ENCODE measurements at places on chromosomes 11 and 22.

GRCh38 chr22:30193031-30193775, 53.4 kb downstream of the LIF start:
- DNase-seq, result no peak

- no peak for DNase-seq
Observed at GRCh38 chr11:67273260-67273990, 7.2 kb downstream of the GRK2 start.

- no peak for DNase-seq
Observed at GRCh38 chr11:96538104-96538503, 148.3 kb downstream of the JRKL start.

GRCh38 chr22:18088825-18089568, 11.2 kb downstream of the PEX26 start:
- DNase-seq, result no peak

- no peak for DNase-seq
Observed at GRCh38 chr11:36237391-36237790, 51.8 kb downstream of the COMMD9 start.

DNA sequence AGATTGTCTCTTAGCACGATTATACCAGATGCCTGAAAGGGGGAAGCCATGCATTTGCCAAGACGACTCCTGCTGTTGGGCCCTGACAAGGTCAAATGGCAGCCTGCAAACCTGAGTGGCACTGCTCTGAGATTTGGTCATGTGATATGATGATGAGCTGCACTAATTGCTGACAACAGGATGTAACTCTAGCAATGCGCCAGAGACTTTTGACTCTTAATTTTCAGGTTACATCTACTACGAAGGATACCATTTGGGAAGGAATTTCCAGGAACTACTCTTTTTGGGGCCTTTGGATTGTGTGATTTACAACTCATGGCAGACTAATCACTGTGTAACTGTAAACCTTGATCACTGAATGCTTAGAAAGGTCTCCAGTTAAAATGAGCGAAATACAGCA, 13.1 kb downstream of the TREH start:
- peak; percentile 61 for DNase-seq

GRCh38 chr11:8768625-8769333, 86.2 kb downstream of the RPL27A start:
- DNase-seq, result no peak

DNA sequence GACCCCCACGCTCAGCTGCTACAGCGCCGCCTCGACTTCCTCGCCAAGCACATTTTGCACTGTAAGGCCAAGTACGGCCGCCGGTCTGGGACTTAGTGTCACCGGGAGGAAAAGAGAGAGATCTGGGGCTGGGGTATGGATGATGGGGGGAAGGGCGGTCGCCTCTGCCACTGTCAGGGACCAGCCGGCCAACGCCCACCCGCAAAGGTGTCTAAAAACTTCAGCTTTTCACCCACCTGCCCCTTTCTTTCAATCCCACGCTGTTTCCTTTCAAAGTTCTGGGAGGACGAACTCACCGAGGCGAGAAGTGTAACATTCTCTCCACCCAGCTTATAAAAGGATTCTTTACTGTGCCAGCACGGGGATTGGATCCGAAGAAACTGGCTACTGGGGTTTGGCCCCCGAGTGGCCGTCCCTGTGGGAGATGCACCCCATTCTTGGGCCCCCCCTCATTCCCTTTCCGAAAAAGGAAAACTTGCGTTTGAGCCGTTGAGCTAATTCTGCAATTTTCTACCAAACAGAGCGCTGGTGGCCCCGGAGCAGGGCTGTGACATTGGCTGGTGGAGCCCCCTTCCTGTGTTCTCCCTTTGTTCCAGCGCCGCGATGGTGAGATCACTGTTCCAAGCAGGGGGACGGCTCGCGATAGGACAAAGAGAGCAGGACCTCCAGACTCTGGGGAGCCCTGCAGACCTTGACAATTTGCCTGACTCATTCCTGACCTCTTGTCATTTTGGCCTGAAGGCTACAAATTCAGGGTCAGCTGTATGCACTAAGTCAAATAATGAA, 1.8 kb downstream of the FJX1 start:
- peak; percentile 57 for DNase-seq

GRCh38 chr11:457111-457760, 7.2 kb downstream of the PTDSS2 start:
- no peak for DNase-seq

DNA sequence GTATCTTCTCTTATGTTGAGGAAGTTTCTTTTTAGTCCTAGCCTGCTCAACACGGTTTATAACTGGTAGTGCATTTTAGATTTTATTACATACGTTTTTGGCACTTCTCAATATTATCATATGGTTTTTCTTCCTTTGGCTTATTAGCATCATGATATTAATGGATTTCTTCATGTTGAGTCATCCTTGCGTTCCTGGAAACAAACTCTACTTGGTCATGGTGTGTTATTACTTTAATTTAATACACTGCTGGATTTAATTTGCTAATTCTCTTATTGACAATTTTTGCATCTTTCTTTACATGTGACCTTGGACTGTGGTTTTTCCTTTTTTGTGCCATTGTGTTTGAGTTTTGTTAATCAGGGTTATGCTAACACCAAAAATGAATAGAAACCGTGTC, 20.5 kb downstream of the IGF2 start:
- DNase-seq, result no peak

DNA sequence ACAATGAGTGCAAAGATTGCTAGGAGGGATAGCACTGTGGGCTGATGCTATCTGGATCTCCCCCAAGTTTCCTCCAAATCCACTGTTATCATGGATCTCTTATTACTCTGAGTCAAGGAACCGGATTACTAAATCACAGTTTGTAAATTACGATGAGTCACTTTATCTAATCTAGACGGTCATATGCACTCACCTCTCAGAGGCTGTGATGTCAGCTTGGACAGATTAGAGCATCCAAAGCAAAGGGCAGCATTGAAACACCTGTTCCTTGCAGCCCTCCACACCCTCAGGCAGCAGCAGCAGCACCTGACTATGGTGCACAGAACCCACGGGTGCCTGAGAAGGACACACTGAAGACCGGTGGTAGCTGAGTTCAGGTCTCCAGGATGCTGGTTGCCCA, 14.0 kb upstream of the POU2AF1 start:
- DNase-seq, result no peak

- DNase-seq, result peak; percentile 86
Observed at GRCh38 chr11:126355324-126355925, at the start of gene ST3GAL4. ST3GAL4 (plus strand) TSS chr11:126355686; CDS start chr11:126406156, 50,470 bp downstream.

GRCh38 chr11:126914941-126915340, 85.6 kb downstream of the KIRREL3 start:
- no peak for DNase-seq

DNA sequence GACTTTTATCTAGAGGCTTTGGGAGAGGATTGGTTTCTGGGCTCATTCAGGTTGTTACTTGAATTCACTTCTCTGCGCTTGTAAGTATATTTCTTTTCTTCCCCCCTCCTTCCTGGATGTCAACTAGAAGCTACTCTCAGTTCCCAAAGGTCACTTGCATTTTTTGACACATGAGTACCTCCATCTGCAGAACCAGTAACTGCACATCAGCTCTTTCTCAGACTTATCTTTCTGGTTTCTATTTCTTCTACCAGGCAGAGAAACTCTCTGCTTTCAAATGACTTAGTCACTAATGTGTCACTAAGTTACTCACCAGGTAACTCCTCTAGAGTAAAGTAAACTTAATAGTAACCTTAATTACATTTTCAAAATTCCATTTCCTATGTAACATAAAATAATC, 773.0 kb upstream of the LUZP2 start:
- DNase-seq, result no peak

DNA sequence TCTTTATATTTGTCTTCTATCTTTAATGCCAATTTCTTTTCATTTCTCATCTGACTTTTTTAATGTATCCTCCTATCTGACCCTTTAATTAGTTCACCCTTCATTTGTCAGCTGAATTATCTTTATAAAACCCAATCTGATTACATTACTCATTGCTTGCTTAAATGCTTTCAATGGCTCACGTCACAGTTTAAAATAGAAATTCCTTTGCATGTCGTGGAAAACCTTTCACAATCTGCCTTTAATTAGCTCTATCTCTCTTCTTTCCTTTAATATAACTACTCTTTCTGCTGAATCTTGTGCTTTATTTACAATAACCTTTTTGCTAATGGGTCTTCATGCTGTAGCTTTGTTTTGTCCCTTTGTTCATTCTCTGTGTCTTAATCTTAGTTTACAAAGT, 125.7 kb downstream of the DYNC2H1 start:
- DNase-seq, result no peak

- no peak for DNase-seq
Observed at GRCh38 chr22:20324139-20324516, 4.3 kb upstream of the DGCR6L start.

DNA sequence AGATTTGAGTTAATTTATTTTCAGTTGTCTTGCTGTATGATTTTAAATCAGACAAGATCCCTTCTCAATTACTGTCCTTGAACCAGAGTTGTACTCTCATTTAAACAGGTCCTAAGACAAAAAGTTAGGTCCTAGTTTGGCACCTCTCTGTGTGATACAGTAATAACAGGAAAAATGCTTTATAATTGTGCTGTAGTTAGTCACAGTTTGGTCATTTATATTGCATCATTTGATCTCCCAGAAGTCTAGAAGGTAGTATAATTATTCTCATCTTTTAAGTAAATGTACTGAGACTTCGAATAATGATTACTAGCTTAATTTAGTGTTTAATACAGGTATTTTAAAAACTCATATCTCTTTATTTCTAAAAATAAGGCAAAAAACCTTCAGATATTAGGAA, 18.1 kb upstream of the LUZP2 start:
- DNase-seq, result no peak

GRCh38 chr22:17808693-17809403, 34.6 kb upstream of the BID start:
- no peak for DNase-seq

DNA sequence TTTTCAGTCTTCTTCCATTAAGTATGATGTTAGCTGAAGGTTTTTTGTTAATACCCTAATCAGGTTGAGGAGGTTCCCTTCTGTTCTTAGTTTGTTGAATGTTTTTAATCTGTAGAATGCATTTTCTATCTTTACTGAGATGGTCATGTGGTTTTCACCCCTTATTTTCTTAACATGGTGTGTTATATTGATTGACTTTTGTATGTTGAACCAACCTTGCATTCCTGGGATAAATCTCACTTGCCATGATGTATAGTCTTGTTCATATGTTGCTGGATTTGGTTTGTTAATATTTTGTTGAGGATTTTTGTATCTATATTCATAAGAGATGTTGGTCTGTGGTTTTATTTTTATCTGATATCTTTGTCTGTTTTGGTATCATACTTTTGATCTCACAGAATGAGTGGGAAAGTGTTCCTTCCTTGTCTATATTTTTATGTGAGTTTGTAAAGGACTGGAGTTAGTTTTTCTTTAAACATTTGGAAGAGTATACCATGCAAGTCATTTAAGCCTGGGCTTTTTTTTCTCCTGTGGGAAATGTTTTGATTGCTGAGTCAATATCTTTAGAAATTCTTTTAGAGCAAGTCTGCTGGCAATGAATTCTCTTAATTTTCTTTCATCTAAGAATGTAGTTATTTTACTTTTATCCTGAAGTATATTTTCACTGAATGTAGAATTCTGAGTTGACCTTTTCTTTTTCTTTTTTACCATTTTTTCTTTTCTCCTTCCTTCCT, 5.5 kb upstream of the P4HA3 start:
- no peak for DNase-seq

DNA sequence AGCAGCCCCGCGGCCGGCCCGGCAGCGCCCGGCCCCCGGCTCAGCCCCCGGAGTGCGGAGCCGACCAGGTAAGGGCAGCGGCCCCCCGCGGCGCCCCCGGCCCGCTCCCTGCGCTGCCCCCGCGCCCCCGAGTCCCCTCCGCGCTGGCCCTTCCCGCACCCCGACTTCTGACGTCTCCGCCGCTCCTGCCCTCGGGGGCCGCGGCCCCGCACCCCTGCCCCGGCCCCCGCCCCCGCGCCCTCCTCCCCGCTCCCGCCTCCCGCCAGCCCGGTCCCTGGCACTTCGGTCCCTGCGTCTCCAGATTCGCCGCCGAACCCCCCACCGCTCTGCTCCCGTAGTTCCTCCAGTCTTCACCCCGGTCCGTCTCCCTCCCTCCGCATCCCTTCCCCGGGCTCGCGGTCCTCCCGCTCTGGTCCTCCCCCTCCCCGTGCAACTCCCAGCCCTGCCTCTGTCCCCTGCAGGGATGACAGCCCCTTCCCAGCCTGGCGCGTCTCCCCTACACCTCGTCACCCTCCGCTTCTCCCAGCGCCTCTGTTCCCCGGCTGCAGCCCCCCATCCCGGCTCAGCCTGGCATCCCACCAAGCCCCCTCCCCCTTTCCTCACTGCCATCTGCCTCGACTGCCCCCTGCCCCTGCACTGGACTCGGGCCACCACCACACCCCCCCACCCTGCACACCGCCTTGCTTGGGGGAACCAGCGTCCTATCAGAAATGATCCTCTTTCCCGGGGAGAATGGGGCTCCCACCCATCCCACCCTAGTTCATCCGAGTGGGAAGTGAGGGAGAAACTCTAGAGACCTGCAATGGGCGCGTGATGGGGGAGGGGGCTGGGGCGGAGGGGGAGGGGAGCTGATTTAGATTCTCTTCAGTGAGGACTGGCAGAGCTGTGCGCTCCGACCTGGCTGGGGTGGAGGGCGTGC, 531 bp downstream of the GRIK4 start:
- DNase-seq, result no peak

- no peak for DNase-seq
Observed at GRCh38 chr11:64890522-64890939, 12.1 kb upstream of the EHD1 start.

DNA sequence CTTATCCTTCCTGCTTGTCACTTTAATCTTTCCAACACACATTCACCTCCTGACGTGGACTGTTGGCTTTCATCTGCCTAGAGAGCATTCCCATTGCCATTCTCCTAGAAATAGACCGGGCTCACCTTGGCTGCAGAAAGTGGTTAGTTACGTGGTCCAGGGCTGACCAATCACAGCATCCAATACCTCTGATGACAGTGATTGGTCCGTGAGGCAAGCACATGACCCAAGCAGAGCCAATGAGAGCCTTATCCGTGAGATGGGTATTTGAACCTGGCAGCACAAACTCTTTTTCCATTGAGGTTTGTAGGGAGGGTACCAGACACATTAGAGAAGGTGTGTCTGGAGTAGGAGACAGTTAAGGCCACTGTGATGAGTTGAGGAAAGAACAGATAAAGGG, 85.8 kb downstream of the MIAT start:
- no peak for DNase-seq

GRCh38 chr11:44207292-44207691, 102.6 kb downstream of the ALX4 start:
- no peak for DNase-seq

- no peak for DNase-seq
Observed at GRCh38 chr11:24697522-24698111, 200.8 kb downstream of the LUZP2 start.

- DNase-seq, result no peak
Observed at GRCh38 chr22:32961497-32961896, 96.7 kb downstream of the SYN3 start.

Measured in renal pelvis (tissue), 12 donors.